Activated T-cell treated with anti-CD3 and anti-CD28 coated beads, Interleukin-2, amount 50 U/mL, for 48 hours (primary cell): ENCODE measurements at places on chromosomes 11 and 22.

GRCh38 chr11:56716379-56716854 is 17.5 kb downstream of the OR9G1 start:
- no peak for DNase-seq

- DNase-seq, result no peak
Observed at GRCh38 chr11:57700425-57700824, 11.6 kb downstream of the MED19 start.

GRCh38 chr11:111629499-111629898 is 27.2 kb downstream of the SIK2 start:
- no peak for DNase-seq

- DNase-seq, result no peak
Observed at GRCh38 chr11:69481393-69481844, at the start of gene LINC01488. Gene LINC01488 (plus strand): TSS chr11:69481663.

GRCh38 chr11:91859666-91860065 is 365.0 kb upstream of the FAT3 start:
- DNase-seq, result no peak

- DNase-seq, result no peak
Observed at GRCh38 chr22:26701323-26701722, 43.9 kb downstream of the MIAT start.

DNA sequence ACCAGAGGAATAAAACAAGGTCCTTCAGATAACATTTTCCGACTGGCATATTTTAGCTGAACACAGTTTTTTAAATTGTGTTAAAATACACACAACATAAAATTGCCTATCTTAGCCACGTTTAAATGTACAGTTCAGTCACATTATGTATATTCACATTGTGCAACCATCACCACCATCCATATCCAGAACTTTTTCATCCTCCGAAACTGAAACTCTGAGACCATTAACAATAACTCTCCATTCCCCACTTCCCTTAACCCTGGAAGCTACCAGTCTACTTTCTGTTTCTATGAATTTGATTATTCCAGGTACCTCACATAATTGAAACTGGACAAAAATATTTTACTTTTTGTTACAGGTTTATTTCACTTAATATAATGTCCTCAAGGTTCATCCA is 213.3 kb downstream of the ETS1 start:
- DNase-seq, result no peak

GRCh38 chr11:104136861-104137260 is 27.1 kb downstream of the PDGFD start:
- DNase-seq, result no peak

GRCh38 chr11:112748713-112749543 is 212.3 kb upstream of the NCAM1 start:
- no peak for DNase-seq

DNA sequence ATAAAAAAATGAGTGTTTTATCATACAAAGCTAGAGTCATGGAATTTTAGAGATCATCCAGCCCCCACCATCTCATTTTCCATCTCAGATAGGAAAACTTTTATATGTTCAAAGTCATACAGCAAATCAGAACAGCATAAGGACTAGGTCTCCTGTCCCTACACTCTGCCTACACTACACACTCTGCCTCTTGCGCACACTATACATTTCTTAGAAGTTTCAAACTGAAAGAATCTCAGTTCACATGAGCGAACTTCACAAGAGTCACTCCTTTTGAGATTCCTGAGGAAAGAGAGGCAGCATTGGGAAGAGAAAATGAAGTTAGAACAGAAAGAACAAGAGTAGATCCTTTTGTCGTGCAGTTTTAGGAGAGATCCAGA is 36.5 kb downstream of the ART5 start:
- no peak for DNase-seq

GRCh38 chr11:69475866-69476471 is 5.5 kb upstream of the LINC01488 start:
- DNase-seq, result no peak

DNA sequence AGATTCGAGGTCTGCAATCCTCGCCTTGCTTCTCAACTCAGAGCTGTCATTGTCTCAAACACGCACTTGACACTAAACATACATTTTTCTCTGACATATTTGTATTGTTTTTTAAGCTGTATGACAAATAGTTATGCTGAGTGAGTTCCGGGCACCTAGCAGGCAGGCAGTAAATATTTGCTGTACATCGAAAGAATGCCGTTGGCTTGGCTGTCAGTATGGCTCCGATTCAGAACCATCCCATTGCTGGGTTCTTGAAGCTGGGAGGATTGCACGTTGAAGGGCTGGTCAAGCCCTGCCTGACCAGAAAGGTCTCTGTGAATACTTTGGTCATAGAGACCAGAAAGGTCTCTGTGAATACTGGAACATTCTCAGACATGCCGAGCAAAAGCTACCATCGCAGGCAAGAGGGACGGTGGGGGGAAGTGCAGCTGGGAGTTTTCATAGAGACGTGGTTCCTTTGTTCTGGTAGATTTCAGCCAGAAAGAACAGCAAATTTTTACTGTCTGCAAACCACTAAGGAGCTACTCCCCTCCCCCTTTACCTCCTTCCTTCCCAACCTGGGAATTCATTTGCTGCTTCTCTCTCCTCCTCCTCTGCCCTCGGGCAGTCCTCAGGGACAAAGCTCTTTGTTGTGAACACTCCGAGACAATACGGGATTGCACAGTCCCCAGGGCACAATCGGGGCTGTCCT is 202.2 kb upstream of the SORL1-AS1 start:
- DNase-seq, result no peak

DNA sequence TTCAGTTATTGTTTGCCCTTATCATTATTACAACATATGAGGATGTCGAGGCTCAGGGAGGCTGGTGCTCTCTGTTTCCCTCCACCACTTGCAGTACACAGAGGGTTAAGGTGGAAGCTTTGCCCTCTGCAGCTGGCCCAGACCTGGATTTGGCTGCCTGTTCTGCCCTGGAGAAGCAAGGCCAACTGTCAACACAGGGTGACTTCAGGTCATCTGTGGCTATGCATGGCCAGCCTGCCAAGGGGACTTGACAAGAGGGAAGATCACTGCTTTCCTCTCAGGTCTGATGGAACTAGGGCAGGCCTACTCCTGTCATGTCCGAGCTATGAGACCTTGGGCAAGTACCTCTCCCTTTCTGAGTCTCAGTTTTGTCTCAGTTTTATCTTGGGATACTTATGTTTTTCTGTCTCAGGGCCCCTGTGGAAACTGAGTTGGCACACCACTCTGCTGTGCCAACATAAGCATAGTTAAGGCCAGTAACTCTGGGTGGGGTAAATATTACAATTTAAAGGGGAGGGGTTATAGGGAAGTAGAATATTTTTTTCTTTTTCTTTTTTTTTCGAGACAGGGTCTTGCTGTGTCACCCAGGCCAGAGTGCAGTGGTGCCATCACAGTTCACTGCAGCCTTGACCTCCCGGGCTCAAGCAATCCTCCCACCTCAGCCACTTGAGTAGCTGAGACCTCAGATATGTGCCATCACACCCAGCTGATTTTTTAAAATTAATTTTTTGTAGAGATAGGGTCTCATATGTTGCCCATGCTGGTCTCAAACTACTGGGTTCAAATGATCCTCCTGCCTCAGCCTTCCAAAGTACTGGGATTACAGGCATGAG is 2.4 kb upstream of the THRSP start:
- no peak for DNase-seq

- DNase-seq, result no peak
Observed at GRCh38 chr11:1208144-1208393, 14.8 kb upstream of the MUC5B start.

GRCh38 chr11:63869171-63869591 is 30.3 kb downstream of the MARK2 start:
- no peak for DNase-seq

GRCh38 chr22:30857791-30858190 is 110.8 kb downstream of the MORC2 start:
- peak; percentile 4 for DNase-seq

- no peak for DNase-seq
Observed at GRCh38 chr11:7515447-7515886, 1.7 kb downstream of the PPFIBP2 start.

DNA sequence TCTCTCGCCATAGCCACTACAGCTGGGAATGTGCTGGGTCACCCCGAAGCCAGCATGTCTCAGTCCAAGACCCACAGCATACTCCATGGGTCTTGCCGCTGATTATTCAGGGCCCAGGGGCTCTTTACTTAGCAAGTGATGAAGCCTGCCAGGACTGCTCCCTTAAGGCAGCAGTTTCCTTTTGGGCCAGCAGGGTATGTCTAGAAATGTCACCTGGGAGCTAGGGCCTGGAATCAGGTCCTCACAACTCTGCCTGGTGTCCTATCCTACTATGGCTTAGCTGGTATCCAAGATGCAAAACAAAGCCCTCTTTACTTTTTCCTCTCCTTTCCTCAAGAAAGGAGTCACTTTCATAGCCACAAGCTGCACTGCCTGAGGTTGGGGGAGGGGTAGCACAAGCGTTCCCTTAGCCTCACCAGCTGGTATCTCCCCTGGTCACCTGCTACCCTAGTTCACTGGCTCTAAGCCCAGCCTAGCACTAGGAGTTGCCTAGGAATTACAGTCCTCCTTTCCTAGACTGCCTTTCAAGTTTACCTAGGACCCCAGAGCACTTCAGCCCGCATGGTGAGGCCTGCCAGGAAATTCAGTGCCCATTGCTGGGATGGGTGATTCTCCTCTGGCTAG is 22.6 kb upstream of the NCR3LG1 start:
- DNase-seq, result no peak

- DNase-seq, result no peak
Observed at GRCh38 chr22:50490531-50491308, 4.1 kb downstream of the MIOX start.

DNA sequence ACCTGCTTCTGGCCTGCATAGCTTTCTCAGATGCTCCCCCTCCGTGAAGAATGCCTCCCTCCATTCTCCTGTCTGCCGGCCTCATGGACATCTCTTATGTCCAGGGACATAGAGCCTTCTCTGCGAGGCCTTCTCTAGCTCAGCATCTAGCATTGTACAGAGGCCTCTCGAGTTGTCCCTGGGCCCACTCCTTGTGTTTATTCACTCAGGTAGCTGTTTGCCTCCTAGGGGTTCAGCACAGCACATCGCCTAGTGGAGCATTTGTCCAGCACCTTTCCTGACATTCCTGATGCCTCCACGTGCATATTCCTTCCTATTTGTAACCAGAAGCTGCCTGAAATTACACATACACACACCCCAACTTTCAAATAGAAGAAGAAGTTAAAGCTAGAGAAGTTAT is 101.3 kb downstream of the TBC1D22A start:
- DNase-seq, result no peak

DNA sequence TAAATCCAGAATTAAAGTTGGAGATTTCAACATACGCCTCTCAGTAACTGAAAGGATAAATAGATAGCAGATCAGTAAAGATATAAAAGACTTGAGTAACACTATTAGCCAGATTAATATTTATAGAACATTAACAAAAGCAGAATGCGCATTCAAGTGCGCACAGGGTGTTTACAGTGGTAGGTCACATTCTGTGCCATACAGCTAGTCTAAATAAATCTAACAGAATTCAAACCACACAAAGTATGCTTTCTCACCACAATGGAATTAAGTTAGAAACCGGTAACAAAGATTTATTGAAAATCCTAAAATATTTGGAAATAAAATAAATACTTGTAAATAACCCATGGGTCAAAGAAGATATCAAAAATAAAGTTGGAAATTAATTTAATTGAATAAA is 341.0 kb downstream of the DYNC2H1 start:
- DNase-seq, result no peak

DNA sequence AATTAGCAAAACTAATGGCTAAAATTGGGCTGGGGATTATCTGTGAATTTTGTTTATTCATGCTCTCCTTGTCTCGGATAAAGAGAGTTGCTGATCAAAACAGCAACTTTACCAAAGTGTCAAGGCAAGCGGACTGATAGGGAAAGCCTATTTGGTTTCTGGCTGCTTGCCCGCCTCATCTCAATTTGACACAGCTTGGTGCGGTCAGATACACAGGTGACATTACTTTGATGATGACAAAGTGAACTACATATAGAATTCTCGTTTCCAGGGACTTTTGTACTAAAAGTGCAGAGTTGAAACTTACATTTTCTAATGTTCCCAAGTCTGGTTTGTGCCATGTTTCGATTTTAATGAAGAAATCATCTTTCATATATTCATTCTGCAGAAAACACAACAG is 22.8 kb downstream of the PITPNB start:
- no peak for DNase-seq

DNA sequence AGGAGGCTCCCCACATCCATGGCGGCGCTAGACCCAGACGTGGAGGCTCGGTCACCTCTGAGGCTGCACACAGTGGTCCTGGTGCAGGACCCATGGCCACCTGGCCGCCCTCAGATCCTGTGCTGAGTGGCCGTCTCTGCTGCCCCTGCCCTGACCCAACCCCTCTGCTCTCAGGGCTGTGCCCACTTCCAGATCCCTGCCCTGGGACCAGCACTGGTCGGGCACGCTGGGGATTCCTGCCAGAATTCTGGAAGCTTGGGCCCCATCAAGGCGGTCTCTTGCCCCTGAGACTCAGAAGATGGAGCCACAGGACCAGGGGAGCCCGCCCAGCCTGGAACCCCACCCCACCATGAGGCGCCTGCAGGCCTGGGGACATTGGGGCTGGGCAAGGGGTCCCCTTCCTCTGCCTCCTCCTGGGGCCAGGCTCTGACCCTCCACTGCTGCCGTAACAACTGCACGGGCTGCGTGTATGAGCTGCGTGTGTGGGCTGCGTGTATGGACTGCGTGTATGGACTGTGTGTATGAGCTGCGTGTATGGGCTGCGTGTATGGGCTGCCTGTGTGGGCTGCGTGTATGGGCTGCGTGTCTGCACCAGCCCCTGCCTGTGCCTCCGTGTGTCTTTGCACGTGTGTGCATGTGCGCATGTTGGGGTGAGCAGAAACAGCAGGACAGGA is 48.7 kb downstream of the IGLL1 start:
- no peak for DNase-seq

DNA sequence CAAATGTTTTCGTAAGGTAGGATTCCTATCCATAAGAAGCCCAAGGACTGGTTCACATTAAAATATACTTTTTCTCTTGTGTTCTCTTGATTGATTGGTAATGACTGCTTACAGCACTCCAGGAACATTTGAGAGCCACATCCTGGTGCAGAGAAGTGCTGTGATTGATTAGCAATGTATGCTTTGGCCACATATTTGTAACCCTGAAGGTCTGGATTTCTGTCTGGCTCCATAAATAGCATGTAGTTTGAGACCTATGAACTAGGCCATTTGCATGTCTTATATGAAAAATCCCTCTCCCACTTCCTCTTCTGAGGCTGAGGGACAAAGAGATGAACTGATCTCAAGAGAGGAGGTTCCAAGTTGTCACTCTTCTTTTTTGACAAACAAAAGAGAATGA is 49.3 kb upstream of the CD44 start:
- no peak for DNase-seq

- no peak for DNase-seq
Observed at GRCh38 chr22:50061824-50062355, 3.8 kb upstream of the TTLL8 start.

DNA sequence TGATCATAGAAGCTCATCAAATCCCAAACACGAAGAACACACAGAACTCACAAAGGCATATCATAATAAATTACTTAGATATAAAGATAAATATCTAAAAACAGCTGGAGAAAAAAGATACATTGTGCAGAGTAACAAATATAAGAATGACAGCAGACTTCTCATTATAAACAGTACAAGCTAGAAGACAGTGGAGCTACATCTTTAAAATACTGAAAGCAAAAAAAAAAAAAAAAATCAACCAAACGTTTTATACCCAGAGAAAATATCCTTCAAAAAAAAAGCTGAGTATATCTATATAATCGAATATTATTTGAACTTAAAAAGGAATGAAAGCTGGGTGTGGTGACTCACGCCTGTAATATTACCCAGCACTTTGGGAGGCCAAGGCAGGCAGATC is 90.0 kb downstream of the SBF2 start:
- no peak for DNase-seq

- no peak for DNase-seq
Observed at GRCh38 chr11:119676461-119677020, 52.5 kb downstream of the NECTIN1 start.
